SJCRH30 (cell line): ENCODE measurements at places on chromosomes 3 and 15.
A peak's percentile ranks its signal among the peaks of the same experiment; 100 is the strongest.

DNA sequence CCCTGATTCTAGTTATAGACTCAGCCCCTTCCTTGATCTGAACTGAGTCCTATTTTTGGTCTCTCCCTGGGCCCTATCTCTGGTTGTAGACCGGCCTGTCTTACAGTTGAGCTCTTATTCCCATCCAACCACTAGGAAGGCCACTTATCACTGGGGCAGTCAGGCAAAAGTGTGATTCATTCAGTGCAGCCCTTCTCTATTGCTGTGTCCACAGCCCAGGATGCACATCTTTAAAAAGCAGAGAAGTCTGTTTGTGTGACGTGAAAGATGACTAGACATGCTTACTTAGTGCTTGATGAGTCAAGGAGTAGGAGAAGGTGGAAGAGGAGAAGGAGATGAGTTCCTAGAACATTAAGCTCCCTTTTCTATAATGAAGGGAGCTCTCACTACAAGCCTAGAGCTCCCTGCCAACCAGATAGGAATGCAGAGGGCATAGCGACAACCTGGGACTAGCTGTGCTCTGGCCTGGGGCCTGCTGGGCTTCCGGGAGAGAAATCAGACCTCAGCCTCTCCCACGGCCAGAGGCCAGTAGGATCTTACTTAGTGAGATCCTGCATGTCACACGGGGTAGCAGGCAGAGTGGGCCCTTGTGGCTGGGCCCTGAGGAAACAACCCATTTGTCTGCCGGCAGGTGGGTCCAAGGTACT lies 25.7 kb downstream of the INSYN1 start:
- no peaks in the 10 kb centered on the region for H3K36me3 ChIP-seq
- no peak overlapping the region for H3K27ac ChIP-seq
- H3K27me3 ChIP-seq, result peaks cover 19% of the 10 kb centered on the region; the same call in 1 of the 2 replicates
- H3K4me3 ChIP-seq, result no peak overlapping the region

- no peak overlapping the region for H3K4me3 ChIP-seq
- H3K36me3 ChIP-seq, result no peaks in the 10 kb centered on the region
- no peak overlapping the region for H3K27ac ChIP-seq
- no peaks in the 10 kb centered on the region for H3K27me3 ChIP-seq
- DNase-seq, result no peak
Observed at GRCh38 chr3:153313302-153313965, 151.4 kb downstream of the RAP2B start.

- no peak overlapping the region for H3K27ac ChIP-seq
- H3K27me3 ChIP-seq, result no peaks in the 10 kb centered on the region
- no peak overlapping the region for H3K4me3 ChIP-seq
- peak; percentile 27 for DNase-seq
- no peaks in the 10 kb centered on the region for H3K36me3 ChIP-seq
Observed at GRCh38 chr15:87863152-87863551, 393.4 kb downstream of the NTRK3 start.

DNA sequence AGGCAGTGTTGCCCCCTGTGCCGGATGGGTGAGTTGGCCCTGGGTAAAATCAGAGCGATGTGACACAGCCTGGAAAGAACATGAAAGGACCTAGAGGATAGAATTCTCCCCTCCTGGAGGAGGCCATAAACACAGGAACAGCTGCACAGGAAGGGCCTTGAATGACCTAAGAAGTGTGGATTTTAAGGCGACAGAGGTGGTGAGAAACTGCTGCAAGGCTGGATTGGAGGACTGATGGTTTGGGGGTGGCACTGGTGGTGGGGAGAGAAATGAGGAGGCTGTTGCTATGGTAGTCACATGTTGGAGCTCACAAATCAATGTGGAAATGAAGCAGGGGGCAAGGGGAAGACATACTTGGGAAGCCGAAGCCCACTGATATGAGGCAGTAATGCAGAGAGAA lies 13.8 kb downstream of the XIRP1 start:
- H3K4me1 ChIP-seq, result peaks cover 29% of the 10 kb centered on the region
- DNase-seq, result peak; percentile 74
- H3K36me3 ChIP-seq, result no peaks in the 10 kb centered on the region
- no peaks in the 10 kb centered on the region for H3K27me3 ChIP-seq

- no peak overlapping the region for H3K4me3 ChIP-seq
- H3K27me3 ChIP-seq, result no peaks in the 10 kb centered on the region
- H3K4me1 ChIP-seq, result peaks cover 6% of the 10 kb centered on the region
- no peaks in the 10 kb centered on the region for H3K36me3 ChIP-seq
Observed at GRCh38 chr15:98035134-98035533, 74.6 kb downstream of the ARRDC4 start.
